Right renal cortex interstitium (tissue), 3 donors: ENCODE measurements at places on chromosomes 5 and 9. TPM values are rescaled to one million over a fixed set of nuclear protein-coding genes. Genes with fewer than 3 reads are reported as not detected.

Gene FAM153A
- not detected for polyA plus RNA-seq

Gene FAXDC2
- 38.6 TPM for polyA plus RNA-seq

Gene IL33
- 8.9 TPM for polyA plus RNA-seq

Gene LVRN
- 0.62 TPM for polyA plus RNA-seq

Gene MAP3K1
- polyA plus RNA-seq: 86.8 TPM

Gene SLC46A2
- 0.30 TPM for polyA plus RNA-seq

Gene MYOT
- 0.94 TPM for polyA plus RNA-seq

Gene GRAMD2B
- polyA plus RNA-seq: 21.3 TPM

Gene PTPN3
- 53.2 TPM for polyA plus RNA-seq
